DND-41 (cell line): ENCODE measurements at places on chromosomes 4 and X.

- DNase-seq, result no peak
Observed at GRCh38 chr4:41454423-41454822, 83.5 kb upstream of the LIMCH1 start.

GRCh38 chr4:39976945-39977488, 694 bp downstream of the PDS5A start:
- DNase-seq, result peak; percentile 66

DNA sequence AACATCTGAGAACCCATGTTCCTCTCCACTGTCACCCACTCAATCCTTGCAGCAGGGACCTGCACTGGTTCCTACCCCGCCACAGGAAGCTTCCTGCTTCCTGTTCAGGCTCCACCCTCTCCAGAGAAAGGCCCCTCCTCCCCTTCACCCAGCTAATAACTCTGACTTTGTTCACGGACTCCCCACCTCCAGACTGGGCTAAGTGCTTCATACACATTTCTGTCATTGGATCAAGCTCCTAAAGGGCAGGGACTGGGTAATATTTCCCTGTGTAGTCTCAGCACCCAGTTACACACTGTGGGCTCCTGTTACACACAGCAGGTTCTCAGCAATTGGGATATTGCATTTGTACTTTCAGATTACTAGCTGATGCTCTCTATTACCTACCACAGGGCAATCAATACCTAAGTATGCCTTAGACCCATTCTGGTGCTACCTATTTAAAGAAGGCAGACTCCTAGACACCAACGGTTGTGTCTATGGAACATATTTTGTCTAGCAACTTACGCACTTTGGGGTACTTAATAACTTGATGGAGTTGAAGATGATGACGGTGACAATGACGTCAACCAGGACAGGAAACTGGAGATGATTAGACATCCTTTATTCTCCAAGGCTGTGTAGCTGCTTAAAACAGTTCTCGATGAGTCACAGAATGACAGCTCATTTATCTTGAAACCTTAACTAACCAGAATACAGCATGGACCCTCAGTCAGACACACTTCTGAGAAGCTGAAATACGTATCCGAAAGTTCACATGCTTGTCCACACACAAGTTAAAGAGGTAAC, 58.1 kb downstream of the MAML3 start:
- peak; percentile 85 for DNase-seq

GRCh38 chrX:15016051-15016450, 142.8 kb downstream of the MOSPD2 start:
- no peak for DNase-seq

DNA sequence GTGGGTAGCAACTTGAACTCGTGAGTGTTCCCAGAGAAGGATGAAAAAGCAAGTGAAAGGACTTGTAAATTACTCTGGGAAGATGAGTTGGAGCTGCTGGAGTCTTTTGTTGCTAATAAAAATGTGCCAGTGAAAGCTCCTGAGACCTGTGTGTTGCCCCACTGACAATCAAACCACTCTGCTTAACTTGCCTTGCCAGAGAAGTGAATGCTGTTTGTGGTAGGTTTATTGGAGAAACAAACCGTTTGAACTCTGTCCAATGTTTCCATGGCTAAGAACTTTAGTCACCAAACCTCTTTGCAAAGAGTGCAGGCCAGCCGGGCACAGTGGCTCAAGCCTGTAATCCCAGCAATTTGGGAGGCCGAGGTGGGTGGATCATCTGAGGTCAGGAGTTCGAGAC, 586.9 kb downstream of the PCDH7 start:
- DNase-seq, result no peak

GRCh38 chrX:2262668-2263055, 238.1 kb downstream of the DHRSX start:
- no peak for DNase-seq

- no peak for DNase-seq
Observed at GRCh38 chr4:154911097-154911496, 130.0 kb downstream of the RBM46 start.

GRCh38 chr4:101265816-101266172, 81.5 kb downstream of the PPP3CA start:
- no peak for DNase-seq

GRCh38 chr4:6907658-6908191, 1.9 kb upstream of the TBC1D14 start:
- no peak for DNase-seq

- DNase-seq, result no peak
Observed at GRCh38 chr4:114813961-114814360, 215.4 kb downstream of the UGT8 start.

DNA sequence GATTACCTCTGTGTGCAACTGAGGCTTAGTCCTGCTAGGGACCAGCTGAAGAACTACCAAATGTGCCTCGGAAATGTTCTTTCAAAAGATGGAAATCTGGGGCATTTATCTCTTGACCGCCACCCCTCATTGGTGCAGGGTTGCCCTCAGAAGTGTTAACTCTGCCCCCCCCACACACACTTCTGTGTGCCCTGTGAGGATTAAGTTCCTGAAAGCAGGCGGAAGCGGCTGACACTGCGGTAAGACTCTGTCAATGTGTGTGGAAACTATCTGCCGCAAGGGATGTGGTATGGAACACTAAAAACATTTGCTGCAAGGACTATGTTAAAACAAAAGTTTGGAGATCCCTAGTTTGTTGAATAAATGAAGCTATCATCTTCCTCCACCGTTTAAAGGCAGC, 106.9 kb upstream of the NDP start:
- DNase-seq, result no peak

DNA sequence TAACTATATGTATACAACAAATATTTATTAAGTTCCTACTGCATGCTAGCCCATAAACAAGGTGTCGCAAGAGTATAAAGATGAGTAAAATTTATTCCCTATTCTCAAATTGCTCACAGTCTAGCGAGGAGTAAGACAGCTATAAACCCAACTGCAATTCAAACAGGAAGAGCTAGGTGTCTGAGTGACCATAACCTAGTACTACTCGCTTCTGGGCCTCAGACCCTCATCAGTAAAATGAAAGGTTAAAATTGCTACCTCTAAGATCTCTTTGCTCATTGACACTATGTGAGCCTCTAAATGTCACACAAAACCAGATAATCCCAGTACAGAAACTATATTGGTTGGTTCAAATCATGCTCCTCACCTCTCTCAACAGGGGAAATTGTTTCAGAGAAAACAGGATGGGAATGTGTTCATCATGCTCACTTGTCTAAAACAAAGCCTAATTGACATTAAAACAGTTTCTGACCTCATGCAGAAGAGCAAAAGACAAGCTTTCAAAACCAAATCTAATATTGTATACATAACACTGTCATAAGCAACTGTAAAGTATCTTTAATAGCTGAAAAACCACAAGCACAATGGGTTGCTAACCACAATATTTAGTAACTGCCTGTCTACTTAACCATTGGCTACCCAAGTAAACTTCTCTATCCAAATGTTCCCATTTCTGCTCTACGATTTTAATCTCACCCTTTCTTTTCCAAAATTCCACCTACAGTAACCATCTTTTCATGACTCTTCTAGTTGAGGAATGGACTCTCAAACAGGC, 264.6 kb upstream of the FMR1 start:
- no peak for DNase-seq

DNA sequence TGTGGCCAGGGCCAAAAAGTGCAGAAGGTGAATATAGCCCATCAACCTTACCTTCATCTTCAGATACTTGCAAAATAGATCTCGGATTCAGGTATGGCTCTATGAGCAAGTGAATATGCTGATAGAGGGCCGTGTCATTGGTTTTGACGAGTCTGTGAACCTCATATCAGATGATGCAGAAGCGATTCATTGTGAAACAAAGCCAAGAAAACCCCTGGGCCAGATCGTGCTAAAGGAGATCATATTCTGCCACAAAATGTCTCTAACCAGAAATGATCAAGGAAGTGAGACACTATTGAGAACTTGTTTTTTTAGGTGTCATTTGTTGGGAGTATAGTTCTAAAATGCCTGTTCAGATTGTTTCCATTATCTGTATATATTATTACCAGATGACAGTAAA, 48.3 kb downstream of the PDK3 start:
- DNase-seq, result no peak

GRCh38 chrX:2685886-2686285, 5.2 kb upstream of the CD99 start:
- DNase-seq, result no peak

- DNase-seq, result no peak
Observed at GRCh38 chr4:38400946-38401345, 263.1 kb upstream of the KLF3 start.
